ENCODE measurements at places on chromosomes 11 and 22. TPM values are rescaled to one million over a fixed set of nuclear protein-coding genes. Genes with fewer than 3 reads are reported as not detected.

The VWCE gene
- 11.0 TPM for polyA plus RNA-seq

The MMP10 gene
- polyA plus RNA-seq: not detected

The TMEM258 gene
- polyA plus RNA-seq: 158 TPM

The PNPLA5 gene
- not detected for polyA plus RNA-seq

The TREH gene
- 0.19 TPM for polyA plus RNA-seq

All from forelimb muscle (tissue), 1 donor.